ENCODE measurements at places on chromosomes 13 and 19. TPM values are rescaled to one million over a fixed set of nuclear protein-coding genes. Genes with fewer than 3 reads are reported as not detected.

IGFL3 gene
- not detected for total RNA-seq

DNA sequence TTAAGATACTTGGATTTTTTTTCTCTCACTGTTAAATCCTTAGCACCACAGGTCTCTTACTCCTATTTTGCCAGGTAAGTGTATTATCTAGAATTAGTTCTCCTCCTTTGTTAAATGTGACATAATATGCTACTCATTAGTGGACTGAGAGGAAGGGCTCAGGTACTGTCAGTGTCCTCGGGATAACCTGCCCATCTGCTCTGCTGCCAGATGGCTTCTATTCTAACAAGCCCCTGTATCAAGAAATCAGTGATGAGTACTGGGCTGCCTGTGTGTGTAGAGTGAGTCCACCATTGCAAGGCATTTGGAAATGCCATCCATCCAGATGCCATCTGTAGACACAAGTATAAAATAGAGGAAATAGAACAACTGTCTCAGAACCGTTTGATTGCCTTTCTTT lies 209.6 kb downstream of the ATP8A2 start:
- no peak for DNase-seq

DNA sequence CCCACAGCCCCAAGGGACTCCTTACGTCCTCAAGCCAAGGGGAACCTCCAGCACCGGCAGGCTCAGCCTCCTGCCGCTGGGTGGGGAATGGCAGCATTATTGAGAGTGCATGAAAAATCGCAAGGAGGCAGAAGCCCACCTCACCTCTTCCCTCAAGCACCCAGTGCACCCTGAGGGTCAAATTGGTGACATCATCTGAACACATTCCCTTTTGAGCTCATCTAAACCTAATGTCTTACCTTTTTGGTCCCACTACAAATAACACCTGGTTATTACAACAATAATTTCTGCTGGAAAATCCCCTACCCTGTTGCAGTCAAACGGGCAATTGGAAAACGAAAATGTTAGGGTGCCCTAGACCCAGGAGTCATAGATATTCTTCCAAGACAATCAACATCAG lies 12.2 kb upstream of the POP4 start:
- DNase-seq, result no peak

GRCh38 chr19:39796000-39796498 lies 17.4 kb downstream of the LEUTX start:
- no peak for DNase-seq

GRCh38 chr13:111252446-111253364 lies 67.7 kb upstream of the TEX29 start:
- DNase-seq, result no peak
